Ovary (tissue), 10 donors: ENCODE measurements at places on chromosomes 4 and X.

DNA sequence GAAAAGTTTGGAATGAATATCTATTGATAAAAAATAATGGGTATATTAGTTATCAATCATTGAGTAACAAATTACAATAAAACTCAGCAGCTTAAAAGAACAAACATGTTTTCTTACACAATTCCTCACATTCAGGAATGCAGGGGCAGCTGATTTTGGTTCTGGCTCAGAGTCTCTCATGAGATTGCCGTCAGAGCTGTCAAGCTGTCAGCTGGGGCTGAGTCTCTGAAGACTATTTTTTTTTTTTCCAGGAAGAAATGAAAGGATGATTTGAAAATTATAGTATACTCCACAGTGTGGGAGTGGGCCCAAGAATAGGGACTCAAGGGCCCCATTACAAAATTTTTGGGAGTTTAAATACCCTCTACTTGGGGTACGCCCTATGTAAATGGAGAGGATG is 219.1 kb downstream of the GC start:
- no peak for DNase-seq

GRCh38 chr4:114866901-114867670 is 246.3 kb downstream of the NDST4 start:
- no peak for DNase-seq

DNA sequence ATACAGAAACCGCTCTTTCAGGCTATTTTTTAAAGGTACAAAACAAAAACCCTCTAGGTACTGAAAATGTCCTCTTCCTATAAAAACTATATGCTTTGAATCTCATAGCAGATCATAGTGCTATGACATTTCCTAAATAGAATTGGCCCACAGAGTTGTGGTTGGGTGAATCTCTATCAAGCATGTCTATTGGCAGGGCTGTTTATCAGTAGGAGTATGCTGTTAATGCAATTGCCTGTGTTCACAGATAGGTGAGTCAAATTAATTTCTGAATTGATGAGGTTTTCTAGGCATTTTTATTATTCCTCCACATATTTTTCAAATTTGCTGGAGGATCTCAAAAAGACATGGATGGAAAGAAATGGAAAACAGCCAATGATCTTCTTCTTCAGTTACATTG is 73.9 kb downstream of the QRFPR start:
- DNase-seq: no peak

DNA sequence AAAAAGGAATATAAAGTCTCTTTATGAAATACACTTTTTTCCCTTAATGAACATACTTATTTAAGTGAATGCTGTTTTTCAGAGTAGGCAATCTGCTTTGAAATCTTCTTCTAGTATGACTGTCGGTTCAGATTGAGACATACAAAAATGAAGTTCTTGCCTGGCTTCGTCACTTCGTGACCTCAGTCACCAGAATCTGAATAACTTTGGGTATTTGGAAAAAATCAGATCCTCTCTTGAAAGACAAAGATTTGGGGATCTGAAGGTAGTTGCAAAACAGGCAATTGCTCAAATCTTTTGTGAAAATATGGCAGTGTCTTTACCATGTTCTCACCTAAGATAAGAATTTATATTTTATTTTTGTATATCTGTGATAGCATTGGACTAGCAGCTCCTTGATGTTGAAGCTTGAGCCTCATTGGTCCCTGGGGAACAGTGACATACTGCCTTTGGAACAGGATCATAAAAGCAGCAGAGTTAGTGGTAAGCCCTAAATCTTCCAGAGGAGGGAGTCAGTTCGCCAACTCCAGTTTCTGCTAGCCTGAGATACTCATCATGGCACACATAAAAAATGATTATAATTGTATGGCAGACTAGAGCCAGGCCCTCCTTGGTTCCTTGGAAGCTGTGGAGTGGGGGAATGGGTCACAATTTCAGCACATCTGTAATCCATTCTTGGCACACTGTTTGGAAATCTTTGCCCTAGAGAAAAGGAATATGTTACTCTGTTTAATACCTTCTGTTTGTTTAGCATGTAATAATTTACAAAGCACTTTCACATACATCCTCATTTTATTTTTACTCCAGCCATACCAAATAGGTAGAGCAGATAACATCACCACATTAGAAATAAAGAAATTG is 5.0 kb downstream of the ARFIP1 start:
- no peak for DNase-seq

- no peak for DNase-seq
Observed at GRCh38 chr4:120348521-120348920, 281.9 kb upstream of the MAD2L1 start.

GRCh38 chr4:100164808-100165760 is 25.2 kb downstream of the DDIT4L start:
- DNase-seq: no peak

DNA sequence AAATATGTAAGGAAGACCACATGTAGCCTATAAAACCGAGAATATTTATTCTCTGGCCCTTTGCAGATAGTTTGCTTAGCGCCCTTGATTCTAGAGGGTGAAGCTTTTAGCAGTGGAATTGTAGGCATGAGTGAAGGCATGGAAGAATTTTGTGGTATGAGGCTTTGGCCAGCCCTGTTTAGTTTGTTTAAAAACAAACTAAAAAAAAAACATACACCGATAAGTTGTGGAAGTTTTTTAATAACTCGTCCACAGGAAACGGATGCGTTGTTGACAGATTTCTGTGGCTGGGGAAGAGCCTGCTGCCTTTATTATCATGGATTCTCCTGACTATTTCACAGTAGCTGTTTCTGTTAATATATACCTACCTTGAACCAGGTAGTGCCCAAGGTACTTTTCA is 194.7 kb upstream of the LNX1 start:
- no peak for DNase-seq

DNA sequence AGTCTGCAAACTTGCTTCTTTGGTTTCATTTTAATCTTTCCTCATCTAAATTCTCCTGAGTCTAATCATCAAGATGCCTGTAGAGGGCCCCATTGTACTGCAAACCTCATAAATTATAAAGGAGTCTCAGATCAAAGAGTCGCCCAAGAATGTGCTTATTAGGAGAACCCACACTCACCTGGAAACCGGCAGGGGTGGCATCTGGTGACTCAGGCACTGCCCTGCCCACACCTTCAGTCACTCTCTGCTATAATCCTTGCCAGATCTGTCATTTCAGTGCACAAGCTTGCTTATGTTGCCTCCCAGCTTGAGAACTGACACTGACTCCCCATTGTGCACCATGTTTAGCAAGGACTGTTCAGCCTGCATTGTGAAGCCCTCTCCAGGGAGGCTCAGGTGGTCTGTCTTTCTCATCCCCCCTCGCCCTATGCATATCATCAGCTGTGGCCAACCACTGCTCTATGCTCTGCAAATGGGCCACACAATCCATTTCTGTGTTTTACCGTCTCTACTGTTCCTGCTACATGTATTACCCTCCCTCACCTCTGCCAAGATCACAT is 12.4 kb downstream of the EPGN start:
- DNase-seq: no peak

DNA sequence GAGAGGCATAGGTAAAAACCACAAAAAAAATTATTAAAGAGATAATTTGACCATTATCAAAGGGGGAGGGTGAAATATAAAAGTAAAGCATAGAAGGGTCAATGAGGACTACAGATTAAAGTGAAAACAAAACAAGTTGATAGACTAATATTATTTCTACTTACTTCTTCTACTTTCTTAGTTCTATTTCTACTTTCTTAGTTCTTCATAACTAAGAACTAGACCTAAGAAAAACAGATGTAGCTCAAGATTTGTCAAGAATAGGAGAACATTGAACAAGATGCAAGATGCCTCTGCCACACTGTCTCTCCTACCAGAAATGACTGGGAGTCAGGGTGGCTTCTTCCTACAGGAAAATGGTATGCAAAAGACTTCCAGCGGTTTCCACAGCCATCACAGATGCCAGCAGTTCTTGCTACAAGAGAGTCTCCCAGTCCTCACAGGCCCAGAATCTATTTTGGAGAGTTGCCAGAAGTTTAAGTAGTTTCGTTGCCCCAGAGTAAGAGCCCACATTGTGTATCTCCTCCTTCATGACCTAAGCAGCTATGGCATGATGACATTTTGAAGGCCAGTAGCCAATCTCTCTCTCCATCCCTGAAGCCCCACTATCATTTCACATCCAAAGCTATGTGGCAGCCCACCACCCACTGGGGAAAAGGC is 42.9 kb upstream of the DDX60 start:
- DNase-seq: no peak

DNA sequence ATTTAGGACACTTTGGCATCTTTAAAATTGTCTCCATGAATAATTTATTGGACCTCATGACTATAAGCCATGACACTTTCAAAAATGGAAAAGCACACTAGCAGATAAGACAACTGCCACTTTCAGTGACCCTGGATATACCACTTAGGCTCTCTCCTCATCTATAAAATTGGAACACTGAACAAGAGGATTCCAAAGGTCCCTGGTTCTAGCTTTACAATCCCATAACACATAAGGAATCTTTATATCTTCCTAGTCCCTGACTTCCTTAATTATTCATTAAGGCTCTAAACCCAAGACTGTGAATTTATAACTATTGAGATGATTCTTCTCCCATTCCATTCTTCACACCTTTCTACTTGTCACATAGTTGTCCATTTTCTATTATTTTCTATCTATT is 190.2 kb downstream of the SCFD2 start:
- DNase-seq: no peak

GRCh38 chrX:19747652-19748610 is 139.5 kb downstream of the SH3KBP1 start:
- no peak for DNase-seq

DNA sequence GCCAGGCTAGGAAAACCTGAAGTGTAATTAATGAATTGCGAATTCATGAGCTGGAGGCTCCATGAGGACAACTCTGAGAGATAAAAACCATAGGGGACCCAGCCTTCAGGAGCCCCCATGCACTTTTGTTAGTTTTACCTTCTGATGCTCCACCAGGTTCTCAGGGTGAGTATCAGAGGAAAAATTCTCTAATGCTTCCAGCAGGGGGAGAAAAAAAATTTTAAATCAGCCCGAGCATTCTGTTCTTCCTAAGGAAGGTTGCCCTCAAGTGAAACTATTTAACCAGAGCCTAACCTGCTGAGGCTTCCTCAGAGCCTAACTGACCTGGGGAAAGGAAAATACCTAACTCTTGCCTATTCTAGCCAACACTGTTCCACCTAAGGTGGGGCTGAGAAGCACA is 552.6 kb downstream of the PPARGC1A start:
- no peak for DNase-seq

GRCh38 chrX:11458170-11458569 is 165.0 kb downstream of the AMELX start:
- DNase-seq: no peak

GRCh38 chr4:23237771-23238170 is 545.0 kb downstream of the GBA3 start:
- no peak for DNase-seq

- no peak for DNase-seq
Observed at GRCh38 chrX:74902806-74903205, 22.4 kb downstream of the NEXMIF start.

- no peak for DNase-seq
Observed at GRCh38 chrX:71936632-71937031, 26.0 kb downstream of the NHSL2 start.

- DNase-seq: no peak
Observed at GRCh38 chr4:95095348-95095974, 337.7 kb downstream of the BMPR1B start.

GRCh38 chrX:21645886-21646285 is 12.2 kb downstream of the KLHL34 start:
- no peak for DNase-seq

DNA sequence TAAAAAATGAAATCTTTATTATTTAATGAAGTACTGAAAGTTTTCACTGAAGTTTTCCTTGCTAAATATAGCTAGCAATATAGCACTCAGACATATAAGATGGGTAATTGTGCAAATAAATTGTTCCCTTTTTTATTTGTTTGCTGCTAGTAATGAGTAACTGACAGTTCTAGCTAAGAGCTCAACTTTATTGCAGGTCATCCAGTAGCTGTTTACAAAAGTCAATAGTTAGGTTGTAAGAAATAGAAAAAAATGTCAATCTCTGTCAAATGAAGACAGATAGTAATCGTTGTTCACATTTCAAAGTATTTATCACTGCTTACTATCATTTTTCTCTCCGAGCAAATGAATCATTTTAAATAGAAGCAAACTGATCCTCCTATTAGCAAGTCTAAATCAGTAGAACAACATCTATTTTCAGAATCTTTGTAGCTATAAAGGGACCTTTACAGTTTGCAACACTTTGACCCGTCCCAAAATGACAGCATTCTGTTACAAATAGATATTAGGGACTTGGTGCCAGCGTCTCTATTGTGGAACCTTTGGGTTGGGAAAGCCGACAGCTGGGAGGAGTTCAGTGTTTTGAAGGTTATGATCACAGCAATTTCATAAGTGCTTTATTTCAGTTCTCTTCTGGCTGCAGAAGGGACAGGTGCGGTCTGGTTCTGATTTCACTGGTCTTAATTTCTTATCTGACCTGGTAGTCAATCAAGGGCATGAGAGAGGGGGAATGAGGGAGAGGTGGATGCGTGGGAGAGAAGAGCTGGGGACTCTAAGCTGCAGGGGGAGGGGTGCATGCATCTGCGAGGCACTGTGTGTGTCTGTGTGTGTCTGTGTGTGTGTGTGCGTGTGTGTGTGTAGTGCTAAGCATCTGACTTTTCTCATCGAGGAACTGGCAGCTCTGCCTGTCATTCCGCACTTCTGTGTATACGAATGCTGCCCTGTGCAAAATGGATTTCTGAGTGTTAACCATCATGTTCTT is 227.9 kb upstream of the PITX2 start:
- no peak for DNase-seq

- DNase-seq: no peak
Observed at GRCh38 chr4:4761128-4761982, 98.1 kb upstream of the MSX1 start.

DNA sequence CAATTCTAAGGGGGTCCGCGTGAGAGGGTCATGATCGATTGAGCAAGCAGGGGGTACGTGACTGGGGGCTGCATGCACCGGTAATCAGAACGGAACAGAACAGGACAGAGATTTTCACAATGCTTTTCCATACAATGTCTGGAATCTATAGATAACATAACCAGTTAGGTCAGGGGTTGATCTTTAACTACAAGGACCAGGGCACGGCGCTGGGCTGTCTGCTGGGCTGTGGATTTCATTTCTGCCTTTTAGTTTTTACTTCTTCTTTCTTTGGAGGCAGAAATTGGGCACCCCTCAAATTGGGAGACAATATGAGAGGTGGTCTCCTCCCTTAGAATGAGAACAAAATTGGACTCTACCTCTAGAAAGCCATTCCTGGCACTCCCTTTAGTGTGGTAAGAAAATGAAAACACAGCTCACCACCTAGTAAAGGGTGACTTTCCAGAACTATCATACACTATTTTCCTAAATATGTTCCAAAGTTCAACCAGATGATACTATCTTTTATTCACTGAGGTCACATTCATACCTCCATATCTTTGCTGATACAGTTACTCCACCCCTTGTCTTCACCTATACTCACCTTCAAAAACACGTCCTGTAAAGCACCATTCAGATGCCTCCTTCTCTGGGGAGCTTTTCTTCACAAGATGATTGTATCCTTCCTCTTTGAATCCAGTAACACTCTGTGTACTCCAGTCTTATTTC is 1058.3 kb upstream of the SLIT2 start:
- no peak for DNase-seq
